ENCODE measurements at places on chromosomes 12 and 14. TPM values are rescaled to one million over a fixed set of nuclear protein-coding genes. Genes with fewer than 3 reads are reported as not detected.

HOXC6 gene
- not detected for polyA plus RNA-seq

TEAD4 gene
- polyA plus RNA-seq, result 68.1 TPM

CCDC196 gene
- polyA plus RNA-seq, result not detected

MMP14 gene
- polyA plus RNA-seq, result 6.5 TPM

CFAP251 gene
- 0.70 TPM for polyA plus RNA-seq

CD163L1 gene
- 0.36 TPM for polyA plus RNA-seq
